Stimulated activated CD8-positive, alpha-beta memory T cell treated with anti-CD3 and anti-CD28 coated beads, Interleukin-7, amount 100 ng/mL, for 24 hours (primary cell): ENCODE measurements at places on chromosomes 12 and 14.

- DNase-seq = no peak
These were observed 51.2 kb downstream of the SVOP start for GRCh38 chr12:108969622-108970021.

DNA sequence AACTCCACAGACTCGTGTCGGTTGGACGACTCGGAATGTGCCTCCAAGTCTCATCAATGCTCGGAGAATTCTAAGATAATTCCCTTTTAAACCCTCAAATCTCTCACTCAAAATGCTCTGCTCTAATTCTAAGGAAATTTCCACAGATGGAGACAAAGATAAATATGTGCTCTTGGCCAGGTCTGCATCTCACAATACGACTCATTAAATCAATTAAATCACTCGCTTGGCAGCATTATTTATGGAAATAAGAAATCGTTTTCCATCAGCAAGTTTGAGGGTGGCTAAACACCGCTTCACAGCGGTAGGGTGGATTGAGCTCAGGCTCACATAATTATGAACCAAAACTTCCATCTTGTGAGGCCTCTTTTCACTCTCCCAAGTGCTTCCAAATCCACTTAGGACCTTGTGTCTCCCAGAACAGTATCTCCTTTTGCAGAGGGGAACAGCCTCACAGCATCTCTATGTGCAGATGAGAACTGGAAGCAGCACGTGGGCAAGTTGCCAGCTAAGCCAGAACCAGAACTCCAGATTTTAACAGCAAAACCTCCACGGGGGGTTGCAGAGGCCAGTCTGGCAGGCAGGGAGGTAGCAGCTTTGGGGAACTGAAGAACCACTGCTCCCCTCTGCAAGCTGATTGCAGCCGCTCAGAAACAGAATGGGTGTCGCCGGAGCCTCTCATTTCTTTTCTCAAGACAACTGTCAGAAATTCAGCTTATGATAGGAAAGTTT lies 43.8 kb downstream of the RIMBP2 start:
- no peak for DNase-seq

GRCh38 chr12:80867941-80868340 lies 69.8 kb downstream of the LIN7A start:
- DNase-seq = no peak

DNA sequence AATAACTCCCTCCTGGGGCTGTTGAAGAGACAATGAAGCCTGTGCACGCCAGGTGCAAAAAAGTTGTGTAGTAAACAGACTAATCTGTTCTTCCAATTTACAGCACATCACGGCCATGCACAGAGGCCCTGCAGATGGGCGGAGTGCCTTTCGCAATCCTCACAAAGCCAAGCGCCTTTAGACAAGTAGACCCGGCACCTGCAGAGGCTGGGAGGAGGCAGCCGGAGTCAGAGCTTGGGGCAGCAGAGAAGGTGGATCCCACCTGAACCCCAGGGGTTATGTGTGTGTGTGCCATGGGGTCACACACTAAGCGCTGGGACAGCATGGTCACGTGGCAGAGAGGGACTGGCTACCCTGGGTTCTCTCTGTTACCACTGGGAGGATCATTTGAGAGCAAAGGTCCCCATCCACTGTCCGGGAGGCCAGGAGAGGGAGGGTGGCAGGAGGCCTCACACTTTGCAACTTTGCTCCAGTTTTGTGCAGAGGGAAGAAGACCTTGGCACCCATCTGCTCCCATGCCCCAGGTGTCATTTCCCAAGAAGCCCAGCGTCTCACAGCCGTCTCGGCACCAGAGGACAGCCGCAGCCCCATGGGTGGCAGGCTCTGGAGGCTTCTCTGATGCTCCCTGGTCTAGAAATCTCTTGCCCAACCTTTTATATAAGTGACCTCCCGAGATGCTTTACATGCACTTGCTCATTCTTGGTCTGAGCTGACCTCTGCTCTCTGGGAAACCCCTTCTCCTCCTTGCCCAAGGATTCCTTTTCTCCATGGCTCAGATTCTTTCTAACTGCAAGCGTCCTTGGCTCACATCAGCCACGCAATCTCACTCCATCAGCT lies 80.0 kb upstream of the DICER1 start:
- no peak for DNase-seq

DNA sequence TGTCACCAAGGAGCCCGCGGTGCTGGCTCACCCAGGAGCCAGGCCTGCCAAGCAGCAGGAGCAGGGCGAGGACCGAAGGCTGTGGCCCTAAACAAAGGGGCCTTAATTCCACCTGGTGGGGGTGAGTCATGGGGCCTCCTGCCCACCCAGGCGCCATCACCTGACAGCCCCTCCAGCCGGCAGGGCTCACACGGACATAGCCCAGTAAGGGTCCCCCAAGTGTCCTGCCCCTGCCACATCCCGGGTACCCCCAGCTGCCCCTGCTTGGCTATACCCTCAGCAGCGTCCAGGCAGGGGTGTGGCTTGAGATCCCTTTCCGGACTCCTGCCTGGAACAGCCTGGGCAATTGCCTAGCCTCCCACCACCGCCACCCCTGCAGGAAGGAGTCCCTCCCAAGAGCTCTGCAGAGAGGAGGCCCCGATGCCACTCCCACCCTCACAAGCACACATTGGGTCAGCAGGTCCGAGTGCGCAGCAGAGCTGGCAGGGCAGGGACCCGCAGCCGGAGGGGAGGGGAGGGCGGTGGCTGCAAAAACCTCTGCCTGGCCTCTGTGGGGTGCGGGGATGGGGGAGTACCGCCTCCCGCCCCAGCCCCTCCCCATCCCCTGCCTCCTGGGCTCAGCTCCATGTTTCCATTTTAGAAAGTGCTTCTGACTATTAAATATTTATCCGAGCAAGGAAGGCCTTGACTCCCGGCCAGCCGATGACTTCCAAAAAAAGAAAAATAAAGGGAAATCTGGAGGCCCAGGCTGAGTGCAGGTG lies 4.6 kb downstream of the AHNAK2 start:
- no peak for DNase-seq

DNA sequence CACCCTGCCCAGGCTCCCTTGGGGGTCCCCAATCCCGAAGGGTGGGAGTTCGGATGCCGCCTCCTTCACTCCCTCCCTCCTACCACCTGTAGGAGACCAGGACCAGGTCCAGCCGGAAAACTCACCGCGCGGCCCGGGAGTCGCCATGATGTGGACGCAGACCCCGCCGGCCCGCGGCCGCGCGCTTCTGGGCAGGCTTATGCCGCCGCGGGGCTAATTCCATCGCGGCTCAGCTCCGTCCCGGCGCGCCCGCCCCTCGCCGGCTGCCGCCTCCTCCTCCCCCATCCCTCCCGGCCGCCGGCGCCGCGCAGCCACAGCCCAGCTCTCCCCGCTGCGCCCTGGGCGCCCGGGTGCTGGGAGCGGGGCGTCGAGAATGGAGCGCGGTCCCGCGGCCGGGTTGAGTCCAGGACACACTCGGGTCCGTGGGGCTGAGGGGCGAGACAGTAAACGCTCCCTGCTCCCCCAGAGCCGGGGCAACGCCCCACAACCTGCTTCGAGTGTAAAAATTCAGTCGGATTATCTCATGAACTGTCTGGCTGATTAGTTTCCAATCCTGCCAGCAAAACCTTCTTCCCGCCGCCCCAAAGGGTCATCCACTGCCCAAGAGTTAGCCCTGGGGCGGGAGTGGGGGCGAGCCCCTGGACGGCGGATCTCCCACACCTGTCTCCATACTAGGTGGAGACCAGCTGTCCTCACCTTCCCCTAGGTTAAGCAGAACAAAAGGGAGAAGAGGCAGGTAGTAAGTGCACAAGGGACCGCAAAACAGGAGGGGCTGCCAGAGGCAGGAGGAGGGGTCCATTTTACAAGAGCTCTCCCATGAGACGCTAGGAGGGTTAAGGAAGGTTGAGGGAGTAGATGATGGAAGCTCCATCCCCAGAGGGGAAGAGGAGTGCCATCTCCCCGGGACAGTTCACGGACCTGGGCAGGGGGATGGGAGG lies at the start of gene ANO2:
ANO2 (minus strand) TSS at position 189 of the 938 bp plus-strand sequence; CDS start at position 147, 42 bp downstream.
- no peak for DNase-seq

DNA sequence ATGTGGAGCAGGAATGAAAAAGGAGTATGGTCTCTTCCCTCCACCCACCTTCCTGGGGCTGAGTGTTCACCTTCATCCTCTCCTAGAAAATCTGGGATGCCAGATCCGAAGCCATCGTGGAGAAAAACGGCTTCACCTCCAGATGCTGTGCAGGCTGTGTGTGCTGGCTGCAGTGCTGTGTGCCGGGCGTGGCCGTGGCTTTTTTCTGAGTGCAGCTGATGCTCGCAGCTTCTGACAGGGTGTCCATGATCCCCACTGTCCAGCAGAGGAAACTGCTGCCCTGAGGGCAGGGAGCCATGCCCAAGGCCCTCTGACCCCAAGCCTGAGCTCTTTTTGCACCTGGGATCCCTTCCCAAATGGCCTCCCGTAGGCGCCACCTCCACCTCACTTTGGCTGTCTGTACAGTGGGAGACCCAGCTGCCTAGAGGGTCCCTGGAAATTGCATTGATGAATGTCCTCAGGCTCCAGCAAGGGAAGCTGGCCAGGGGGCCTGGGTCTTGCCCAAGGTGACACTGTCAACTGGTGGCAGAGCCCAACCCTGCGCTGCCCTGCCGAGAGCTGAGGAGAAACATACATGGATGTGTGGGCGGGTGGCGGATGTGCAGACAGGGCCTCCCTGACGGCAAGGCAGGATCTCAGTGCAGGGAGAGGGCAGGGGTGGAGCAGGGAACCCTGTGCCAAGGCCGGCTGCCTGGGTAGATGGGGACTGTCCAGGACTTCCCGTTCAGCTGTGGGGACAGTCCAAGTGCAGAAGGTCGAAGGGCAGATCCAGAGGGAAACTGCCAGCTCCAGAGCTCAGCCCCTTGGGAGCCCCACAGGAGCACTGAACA lies 53.3 kb downstream of the BEGAIN start:
- DNase-seq = no peak

DNA sequence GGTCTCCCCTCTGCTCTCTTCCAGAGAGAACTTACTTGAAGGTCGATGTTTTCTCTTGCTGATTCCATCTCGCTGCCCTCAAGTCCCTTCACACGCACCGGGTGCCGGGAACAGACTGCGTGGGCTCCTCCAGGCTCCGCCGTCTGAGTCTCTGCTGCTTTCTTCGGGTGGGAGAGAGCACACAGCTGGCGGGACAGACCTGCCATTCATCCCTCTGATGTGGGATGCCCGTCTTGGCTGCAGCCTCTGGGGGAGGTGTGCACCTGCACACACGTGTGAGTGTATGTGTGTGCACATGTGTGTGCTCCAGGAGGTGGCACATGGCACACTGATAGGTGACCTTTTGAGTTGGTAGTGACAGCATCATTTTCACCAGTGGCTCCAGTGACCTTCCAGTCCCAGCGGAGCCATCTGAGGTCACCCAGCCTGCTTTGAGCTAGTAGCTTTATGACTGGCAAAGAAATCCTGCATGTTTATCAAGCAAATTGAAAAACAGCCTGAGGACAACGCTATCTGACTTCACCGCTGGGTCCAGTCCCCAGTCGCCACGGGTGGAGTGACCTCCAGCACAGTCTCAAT lies at the start of gene NINJ2:
NINJ2 (minus strand) TSS at position 153 of the 579 bp plus-strand sequence; CDS start at position 68, 85 bp downstream.
- no peak for DNase-seq

DNA sequence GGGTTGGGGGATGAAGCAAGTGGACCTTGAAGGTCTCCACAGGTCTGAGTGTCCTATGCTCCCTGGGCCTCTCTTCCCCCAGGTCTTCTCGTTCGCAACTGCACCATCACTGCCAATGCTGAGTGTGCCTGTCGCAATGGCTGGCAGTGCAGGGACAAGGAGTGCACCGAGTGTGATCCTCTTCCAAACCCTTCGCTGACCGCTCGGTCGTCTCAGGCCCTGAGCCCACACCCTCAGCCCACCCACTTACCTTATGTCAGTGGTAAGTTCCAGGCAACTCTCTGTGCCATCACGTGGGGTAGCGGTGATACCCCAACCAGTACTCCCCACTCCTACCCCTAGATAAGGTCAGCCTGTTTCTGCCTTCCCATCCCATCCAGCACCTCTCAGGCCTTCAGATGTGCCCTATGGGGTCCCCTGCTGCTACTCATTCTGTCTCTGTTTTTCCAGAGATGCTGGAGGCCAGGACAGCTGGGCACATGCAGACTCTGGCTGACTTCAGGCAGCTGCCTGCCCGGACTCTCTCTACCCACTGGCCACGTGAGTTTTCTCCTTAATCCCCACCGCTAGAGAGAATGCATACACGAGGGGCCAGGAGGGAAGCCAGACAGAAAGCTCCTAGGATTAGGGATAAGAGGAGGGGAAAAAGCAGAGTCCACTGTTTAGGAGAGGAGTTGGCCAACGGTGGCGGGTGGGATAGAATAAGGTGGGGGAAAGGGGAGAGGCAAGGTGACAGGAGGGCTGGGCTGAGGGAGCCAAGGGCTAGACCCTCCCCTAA lies 1.6 kb upstream of the TAPBPL start:
- no peak for DNase-seq

DNA sequence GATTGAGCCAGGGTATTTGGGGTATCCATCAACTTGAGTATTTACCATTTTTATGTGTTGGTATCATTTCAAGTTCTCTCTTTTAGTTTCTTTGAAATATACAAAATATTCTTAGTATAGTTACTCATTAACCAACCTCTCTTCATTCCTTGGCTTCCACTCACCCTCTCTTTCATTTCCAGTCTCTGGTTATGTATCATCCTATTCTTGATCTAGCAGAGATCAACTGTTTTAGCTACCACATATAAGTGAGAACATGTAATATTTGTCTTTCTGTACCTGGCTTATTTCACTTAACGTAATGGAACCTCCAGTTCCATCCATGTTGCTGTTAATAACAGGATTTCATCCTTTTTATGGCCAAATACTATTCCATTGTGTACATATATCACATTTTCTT lies 86.9 kb downstream of the DACT1 start:
- DNase-seq = no peak

DNA sequence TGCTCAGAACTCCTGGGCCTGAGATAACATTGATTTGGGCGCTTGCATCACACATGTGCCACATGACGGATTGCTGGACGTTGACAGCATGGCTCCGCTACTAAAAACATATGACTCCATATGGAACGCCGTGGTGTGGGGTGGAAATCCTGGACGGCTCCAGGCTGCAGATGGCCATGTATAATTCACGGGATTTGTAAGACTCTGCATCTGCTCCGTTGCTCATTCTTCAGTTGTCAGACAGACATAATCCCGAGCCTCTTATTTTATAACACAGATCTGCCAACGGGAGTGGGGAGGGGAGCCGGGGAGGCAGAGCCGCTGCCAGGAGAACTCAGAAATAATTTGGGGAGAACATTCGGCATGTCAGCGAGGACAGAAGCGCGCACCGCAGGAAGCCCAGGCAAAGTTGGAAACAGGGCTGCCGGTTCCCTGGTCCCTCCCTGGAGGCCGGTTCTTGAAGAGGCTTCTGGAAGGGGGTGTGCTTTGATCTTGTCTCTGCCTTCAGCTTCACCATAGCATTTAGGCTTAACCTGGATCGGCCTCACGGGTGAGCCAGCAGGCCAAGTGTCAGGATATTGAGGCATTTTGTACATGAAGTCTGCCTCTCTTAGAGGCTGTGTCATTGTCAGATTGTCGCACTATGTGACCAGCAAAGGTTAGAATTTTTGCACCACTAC lies 45.8 kb upstream of the MYL2 start:
- DNase-seq = no peak
